ENCODE measurements at places on chromosomes 4 and X.

DNA sequence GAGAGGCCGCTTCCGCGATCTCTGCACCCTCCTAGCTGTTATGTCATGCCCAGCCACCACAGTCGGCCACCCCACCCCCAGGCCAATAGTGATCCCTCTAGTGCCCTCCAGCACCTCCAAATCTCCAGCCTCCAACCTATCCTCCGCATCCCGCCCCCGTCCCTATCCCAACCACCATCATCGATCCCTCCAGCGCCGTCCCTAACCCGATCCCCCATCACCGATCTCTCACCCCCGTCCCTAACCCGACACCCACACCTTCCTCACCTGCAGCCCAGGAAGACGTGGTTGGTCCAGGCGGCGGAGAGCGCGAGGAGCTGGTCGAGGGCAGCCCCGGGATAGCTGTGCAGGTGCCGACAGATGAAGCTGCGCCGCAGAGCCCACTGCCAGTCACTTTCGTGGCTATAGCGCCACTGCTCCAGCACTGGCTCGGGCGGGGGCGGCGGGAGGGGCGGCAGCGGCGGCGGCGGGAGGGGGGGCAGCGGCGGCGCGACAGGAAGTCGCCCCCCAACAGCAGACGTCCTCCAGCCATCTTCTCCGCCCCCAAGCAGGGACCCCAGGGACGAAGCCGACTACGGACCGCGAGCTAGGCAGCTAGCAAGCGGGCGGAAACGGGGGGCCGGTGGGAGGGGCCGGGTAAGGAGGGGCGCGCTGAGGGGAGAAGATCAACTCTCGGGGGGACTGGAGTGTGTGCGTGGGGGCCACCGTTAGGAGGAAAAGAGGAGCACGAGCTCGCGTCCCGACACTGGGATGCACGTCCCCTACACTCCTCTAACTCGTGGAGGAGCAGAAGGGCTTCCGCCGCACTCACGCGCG, 552 bp downstream of the NKRF start:
- DNase-seq, result no peak

GRCh38 chr4:93183576-93183975, 645.0 kb upstream of the ATOH1 start:
- DNase-seq, result no peak

DNA sequence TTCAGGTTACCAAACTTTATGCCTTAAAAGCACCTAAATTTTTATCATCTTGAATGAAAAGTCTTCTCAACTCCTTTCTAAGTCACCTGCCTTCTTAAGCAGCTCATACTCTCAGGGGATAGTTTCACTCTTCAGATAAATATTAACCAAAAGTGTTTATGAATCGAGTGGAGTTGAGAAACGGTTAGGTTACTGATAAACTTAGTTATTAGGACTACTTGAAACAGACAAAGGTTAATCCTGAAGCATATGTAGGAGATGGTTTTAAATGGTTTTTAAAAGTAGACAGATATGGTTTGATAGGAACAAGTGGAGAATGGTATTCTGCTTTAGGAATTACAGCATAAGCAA, 32.8 kb downstream of the CLDN22 start:
- DNase-seq, result no peak

DNA sequence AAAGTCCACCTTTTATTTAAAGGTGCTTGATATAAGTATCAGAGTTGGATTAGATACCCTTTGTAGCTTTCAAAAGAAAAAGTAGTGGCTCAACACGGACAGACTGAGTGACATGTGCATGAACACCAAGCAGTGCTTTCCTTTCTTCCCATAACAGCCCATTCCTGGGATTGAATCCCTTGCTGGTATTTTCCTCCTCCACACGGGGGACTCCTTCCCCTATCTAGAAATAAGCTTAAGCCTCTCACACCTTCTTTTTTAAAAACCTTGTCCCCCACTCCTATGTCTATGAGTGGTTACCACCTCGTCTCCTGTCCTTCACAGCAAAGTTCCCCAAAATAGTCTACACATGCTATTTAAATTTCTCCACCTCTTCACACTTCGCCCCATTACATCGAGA, 5.1 kb downstream of the AP1S2 start:
- DNase-seq, result no peak

DNA sequence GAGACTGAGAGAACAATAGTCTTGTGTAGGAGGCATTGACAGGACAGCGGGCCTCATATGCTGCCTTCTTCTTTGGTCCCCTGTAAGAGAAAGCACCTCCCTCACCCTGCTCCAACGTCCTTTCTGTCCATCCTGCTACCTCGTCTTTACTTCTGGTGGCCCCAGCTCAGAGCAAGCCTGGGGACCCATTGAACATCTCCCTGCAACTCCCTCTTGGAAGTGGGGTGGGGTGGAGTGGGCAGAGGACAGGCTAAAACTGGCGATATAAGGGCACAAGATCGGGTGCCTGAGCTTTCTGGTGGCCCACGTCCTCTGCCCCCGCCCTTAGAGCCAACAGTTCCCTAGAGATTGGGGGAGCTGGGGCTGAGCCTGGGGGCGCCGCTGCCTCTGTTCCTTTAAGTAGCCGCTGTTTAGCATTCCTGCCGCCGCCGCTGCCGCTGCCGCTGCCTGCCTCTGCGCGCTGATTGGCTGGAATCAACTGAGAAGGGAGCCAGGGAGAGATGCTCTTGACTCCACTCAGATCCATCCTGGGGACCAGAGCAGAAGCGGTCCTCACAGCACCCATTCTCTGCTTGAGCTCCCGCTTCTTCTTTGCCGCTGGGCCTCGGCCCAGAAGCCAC, at the start of gene DLG3:
DLG3 (plus strand) TSS at position 510 of the 620 bp plus-strand sequence. CDS start 367 bp downstream, outside the sequence.
- no peak for DNase-seq
